LHCN-M2 (cell line): ENCODE measurements at places on chromosomes 16 and 17. TPM values are rescaled to one million over a fixed set of nuclear protein-coding genes. Genes with fewer than 3 reads are reported as not detected.

GRCh38 chr16:89612415-89613166 is 851 bp upstream of the DPEP1 start:
- DNase-seq, result no peak

GRCh38 chr16:78509965-78510364 is 410.5 kb downstream of the WWOX start:
- DNase-seq, result no peak

DNA sequence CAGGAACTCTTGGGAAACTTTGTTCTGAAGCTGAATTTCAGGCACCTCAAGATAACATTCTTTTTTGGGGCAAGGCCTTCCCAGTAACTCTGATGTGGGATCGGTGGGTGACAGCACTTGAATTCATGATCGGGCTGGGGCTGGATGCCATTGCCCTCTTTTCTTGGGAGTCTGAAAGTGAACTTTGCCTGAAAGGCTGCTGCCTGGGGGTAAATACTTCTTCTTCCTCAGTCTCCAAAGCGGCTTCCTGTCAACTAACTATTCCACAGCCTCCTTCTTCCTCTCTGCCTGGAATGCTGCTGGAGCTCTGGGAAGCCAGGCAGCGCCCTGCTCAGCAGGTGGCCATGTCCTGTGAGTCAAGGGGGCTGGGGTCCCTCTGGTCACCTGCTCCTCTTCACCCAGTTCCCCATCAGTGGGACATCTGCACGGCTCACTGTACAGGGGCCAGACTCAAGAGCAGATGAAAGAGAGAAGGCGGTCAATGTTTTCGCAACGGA is 79.5 kb downstream of the WIPI1 start:
- no peak for DNase-seq

GRCh38 chr16:66516509-66516807 is 33.5 kb downstream of the TK2 start:
- DNase-seq, result no peak

GRCh38 chr16:85929259-85929721 is 30.3 kb downstream of the IRF8 start:
- DNase-seq, result no peak

- peak; percentile 17 for DNase-seq
Measured at GRCh38 chr17:78839762-78840529, 668 bp downstream of the USP36 start.

DNA sequence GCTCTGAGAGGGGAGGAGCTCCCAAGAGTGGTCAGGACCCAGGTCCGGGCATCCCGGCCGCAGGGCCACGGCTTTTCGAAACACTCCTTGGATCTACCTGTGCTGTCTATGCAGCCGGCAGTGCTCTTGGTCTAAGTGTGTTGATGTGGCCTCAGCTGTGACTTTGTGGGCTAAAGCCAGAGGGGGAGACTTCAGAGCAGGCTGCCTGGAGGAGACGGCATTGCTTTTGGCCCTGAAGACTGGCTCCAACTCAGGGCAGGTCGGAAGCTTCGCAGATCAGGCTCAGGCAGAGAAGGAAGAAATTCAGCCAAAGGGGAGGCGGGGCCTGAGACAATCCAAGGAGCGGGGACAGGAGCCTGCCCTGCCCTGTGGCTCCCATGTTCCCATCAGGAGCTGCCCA is 31.4 kb downstream of the PIEZO1 start:
- DNase-seq, result no peak

GRCh38 chr17:74410001-74410443 is 21.9 kb upstream of the GPRC5C start:
- DNase-seq, result no peak

- DNase-seq, result no peak
Measured at GRCh38 chr17:31202968-31203367, 94.1 kb downstream of the OMG start.

The PPY gene
- not detected in 2 replicates for total RNA-seq

The KRT17 gene
- 6.9 and 11.0 TPM in 2 replicates for total RNA-seq

The UTS2R gene
- 0.11 TPM in 1 of 2 replicates, not detected in the other for total RNA-seq
